ENCODE measurements at places on chromosomes 12 and 14. TPM values are rescaled to one million over a fixed set of nuclear protein-coding genes. Genes with fewer than 3 reads are reported as not detected.

The MSRB3 gene
- 89.2 TPM for total RNA-seq

The SLCO1B3 gene
- total RNA-seq, result not detected

The HHIPL1 gene
- total RNA-seq, result 3.9 TPM

The ANG gene
- total RNA-seq, result 1.7 TPM

The PZP gene
- not detected for total RNA-seq

The EGLN3 gene
- total RNA-seq, result 0.64 TPM

The SLC25A21 gene
- 0.97 TPM for total RNA-seq

The LBHD2 gene
- total RNA-seq, result not detected

The GLT8D2 gene
- 55.1 TPM for total RNA-seq

The OR6C4 gene
- not detected for total RNA-seq

The PXN gene
- 63.0 TPM for total RNA-seq

The BMP4 gene
- 11.0 TPM for total RNA-seq

The AKAP3 gene
- 1.3 TPM for total RNA-seq

The PAH gene
- total RNA-seq, result not detected

The GLS2 gene
- total RNA-seq, result not detected

The VSX2 gene
- not detected for total RNA-seq

The RASSF8 gene
- 60.6 TPM for total RNA-seq

The SLC5A8 gene
- not detected for total RNA-seq

The SLC25A47 gene
- not detected for total RNA-seq

The STXBP6 gene
- total RNA-seq, result 4.7 TPM

The BRI3BP gene
- total RNA-seq, result 8.6 TPM

The PLA2G1B gene
- total RNA-seq, result not detected

The SERPINA3 gene
- not detected for total RNA-seq

The IFI27 gene
- total RNA-seq, result 51.4 TPM

The GZMH gene
- not detected for total RNA-seq

The NGB gene
- not detected for total RNA-seq

The KRT6C gene
- total RNA-seq, result not detected

The BDKRB2 gene
- total RNA-seq, result 105 TPM

The LIN7A gene
- total RNA-seq, result 10.4 TPM

The KRT82 gene
- total RNA-seq, result not detected

The BICDL1 gene
- 1.7 TPM for total RNA-seq

The CCDC184 gene
- total RNA-seq, result 0.43 TPM

The SLC39A2 gene
- not detected for total RNA-seq

The PROX2 gene
- total RNA-seq, result under 0.01 TPM

The NYNRIN gene
- 11.6 TPM for total RNA-seq

The SCFD1 gene
- 149 TPM for total RNA-seq

The KLRC2 gene
- total RNA-seq, result not detected

The KCNH3 gene
- total RNA-seq, result under 0.01 TPM

The WNT1 gene
- not detected for total RNA-seq
